ENCODE measurements at places on chromosomes 2 and 18.

DNA sequence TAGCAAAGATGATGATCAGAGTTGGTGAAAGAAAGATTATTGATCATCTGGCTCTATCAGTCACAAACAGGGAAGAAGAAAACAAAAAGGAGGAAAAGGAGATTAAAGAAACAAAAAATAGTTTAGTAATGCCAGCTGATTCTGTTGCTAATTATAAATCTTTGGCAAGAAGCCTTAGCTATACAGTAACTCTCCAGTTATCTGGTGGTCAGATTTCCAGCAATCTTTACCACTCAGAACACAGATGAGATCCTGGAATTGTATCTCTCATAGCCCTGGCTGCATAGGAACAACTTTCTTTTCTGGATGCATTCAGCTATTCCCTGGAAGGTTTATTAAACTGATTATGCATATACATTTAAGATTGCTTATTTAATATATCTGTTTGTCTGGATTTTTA, 256.8 kb upstream of the ZEB2 start:
- DNase-seq, result no peak

DNA sequence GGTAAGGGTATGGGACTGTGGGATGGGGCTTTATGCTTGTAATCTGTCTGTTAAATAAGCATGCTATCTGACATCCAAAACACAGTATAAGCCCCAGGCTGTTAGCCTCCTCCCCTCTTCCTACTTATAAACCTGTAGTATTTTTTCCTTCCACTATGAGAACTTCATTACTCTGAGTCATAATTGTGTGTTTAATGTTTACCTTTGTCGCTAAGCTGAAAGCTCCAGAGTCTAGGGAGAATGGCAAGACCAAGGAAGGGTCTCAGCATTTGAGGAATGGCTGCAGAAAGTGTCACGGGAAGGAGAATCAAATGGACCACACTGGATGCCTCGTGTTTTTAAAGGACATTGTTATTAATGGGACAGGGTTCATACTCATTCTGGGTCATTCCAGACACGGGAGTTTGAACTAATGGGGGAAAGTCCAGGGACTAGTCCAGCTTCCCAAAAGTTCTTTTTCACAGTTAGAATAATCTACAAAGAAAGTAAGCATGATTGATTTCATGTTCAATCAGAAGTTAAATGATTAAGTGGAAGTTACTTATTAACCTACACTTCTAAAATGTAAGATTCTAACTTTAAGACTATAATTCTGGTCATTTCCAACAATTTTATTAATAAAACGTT, 292.2 kb downstream of the AFF3 start:
- no peak for DNase-seq

- no peak for DNase-seq
These were observed 194.8 kb downstream of the TPGS2 start for GRCh38 chr18:36633961-36634412.

DNA sequence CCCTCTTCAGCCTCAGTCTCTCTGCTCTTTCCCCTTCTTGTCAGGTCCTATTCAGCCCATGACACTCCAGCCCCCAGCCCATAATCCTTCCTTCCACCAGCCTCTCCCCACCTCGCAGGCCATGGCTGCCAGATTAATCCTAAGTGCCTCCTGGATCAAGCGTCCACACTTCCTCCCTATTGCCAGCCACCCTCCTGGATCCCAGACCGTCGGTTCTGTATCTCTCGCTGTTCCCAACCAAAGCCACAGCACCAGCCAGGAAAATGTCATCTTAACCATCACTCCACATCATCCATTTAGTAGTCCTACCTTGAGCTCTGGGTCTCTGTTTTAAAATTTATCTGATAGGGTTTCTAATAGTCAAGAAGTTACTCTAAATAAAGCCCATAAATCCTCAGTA, 49.5 kb downstream of the NDUFA10 start:
- no peak for DNase-seq

DNA sequence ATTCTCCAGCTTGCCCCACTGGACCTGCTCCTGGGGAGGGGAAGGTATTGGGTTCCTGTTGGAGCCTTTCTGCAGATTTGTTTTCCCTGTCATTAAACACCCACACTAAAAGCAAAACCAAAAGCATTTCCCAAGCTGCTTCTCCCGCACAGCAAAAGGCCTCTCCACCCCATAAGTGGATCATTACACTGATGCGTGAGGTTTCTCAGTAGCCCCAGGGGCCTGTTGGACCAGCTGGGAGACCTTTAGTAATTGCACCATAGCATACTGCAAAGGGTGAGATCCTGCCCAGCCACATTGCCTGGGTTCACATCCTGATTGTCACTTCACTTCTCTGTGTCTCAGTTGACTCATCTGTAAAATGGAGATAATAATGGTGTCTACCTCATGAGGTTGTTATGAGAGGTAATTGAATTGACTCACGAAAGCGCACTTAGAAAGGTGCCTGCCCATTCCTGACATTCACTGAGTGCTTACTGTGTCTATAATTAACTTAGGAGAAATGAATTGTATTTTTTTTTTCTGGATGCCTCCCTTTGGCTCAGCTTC, 43.9 kb downstream of the TOGARAM2 start:
- no peak for DNase-seq

All from stimulated activated CD4-positive, alpha-beta T cell treated with anti-CD3 and anti-CD28 coated beads, Interleukin-1b, Interleukin-23, amount 100 ng/mL, for 4 hours (primary cell).